ENCODE measurements at places on chromosomes 1 and 21.

DNA sequence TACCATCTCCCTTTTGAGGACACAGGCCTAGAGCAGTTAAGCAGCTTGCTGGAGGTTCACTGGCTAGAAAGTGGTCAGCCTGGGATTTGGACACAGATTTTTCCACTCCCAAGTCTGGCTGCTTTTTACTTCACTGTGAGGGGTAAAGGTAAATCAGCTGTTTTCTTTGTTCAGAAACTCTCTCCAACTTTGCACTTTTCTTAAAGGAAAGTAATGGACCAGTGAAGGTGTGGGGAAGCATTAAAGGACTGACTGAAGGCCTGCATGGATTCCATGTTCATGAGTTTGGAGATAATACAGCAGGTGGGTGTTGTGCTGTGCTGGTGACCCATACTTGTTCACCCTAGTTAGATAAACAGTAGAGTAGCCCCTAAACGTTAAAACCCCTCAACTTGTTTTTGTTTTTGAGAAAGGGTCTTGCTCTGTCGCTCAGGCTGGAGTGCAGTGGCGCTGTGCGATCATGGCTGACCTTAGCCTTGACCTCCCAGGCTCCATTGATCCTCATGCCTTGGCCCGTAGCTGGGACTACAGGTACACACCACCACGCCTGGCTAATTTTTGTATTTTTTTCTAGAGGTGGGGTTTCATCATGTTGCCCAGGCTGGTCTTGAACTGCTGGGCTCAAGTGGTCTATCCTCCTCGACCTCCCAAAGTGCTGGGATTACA, 4.2 kb downstream of the SOD1 start:
- no peak for DNase-seq

DNA sequence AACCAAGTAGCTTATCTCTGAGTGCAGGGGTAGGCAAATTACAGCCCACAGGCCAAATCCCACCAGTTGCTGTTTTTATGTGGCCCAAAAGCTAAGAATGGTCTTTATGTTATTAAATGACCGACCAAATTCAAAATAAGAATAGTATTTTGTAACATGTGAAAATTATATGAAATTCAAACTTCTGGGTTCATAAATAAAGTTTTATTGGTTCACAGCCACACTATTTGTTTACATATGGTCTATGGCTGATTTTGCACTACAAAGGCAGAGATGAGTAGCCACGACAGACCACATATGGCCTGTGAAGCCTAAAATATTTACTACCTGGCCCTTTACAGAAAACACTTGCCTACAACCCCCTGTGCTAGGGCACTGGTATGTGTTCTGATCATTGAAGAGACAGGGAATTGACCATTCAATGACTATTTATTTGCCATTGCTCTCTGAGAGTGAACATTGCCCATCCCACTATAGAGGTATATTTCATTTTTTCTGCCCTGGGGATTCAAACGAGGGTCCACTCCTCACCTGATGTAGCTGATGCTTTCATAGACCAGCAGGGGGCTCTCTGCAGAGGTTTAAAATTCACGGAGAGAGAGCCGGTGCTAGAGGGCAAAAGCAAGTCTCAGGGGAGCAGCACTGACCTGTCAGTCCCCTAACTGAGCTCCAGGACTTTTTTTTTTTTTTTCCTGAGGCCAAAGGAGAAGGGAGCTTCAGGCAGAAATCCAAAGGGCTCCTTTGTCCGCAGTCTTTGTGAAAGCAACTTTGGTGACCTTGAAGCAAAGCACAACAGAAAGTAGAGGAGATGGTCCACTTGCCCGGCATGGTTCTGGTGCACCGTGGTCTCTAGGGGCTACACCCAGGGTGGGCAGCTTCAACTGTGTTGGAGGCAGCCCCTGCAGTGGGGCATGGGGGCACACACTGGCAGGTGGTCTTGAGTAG, 7.3 kb upstream of the GNL2 start:
- no peak for DNase-seq

GRCh38 chr1:152130186-152130585, 14.9 kb upstream of the TCHH start:
- no peak for DNase-seq

GRCh38 chr1:171973421-171973820, 132.1 kb downstream of the DNM3 start:
- no peak for DNase-seq

GRCh38 chr1:224726441-224727182, 110.5 kb downstream of the CNIH3 start:
- DNase-seq: no peak

GRCh38 chr1:47656719-47657685, 219.2 kb downstream of the FOXD2 start:
- no peak for DNase-seq

DNA sequence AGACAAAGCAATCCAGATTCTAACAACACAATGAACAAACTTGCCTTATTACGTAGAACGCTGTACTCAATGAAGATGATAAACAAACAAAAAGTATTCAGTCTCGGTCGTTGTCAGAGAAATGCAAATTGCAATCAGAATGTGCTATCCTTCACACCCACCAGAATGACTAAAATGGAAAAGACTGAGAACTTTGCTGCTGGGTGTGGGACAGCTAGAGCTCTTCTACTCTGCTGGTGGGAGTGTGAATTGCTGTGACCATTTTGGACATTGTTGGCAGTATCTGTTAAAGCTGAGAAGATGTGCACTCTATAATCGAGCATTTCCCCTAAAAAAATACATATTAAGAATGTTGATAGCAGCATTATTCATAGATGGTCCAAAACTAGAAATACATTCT, 111.4 kb downstream of the PEX14 start:
- no peak for DNase-seq

GRCh38 chr1:12711536-12711935, 4.4 kb upstream of the AADACL3 start:
- DNase-seq: no peak

DNA sequence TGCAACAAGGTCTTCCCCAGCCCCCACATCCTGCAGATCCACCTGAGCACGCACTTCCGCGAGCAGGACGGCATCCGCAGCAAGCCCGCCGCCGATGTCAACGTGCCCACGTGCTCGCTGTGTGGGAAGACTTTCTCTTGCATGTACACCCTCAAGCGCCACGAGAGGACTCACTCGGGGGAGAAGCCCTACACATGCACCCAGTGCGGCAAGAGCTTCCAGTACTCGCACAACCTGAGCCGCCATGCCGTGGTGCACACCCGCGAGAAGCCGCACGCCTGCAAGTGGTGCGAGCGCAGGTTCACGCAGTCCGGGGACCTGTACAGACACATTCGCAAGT, 3.8 kb downstream of the ZBTB18 start:
- DNase-seq: no peak

GRCh38 chr1:41135196-41135947, 106.7 kb downstream of the SCMH1 start:
- no peak for DNase-seq
